Activated T-cell treated with anti-CD3 and anti-CD28 coated beads for 1 hour (primary cell): ENCODE measurements at places on chromosomes 4 and X.

DNA sequence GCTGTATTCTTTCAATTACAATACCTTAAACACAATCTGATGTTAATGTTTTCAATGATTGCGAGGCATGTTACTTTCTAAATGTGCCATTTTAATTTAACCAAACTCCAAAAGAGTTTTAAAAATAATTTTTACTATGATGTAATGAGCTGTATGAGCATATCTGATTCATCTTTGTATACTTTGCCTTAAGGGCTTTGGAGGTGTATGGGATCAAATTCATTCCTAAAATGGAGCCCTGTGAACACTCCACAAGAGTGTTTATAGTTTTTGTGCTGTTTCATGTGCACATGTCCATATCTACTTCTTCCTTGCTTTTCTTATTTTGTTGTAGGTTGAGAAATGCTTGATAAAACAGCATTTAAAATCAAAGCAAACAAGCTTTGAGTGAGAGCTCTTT lies 82.4 kb downstream of the ATP10D start:
- no peak for DNase-seq

DNA sequence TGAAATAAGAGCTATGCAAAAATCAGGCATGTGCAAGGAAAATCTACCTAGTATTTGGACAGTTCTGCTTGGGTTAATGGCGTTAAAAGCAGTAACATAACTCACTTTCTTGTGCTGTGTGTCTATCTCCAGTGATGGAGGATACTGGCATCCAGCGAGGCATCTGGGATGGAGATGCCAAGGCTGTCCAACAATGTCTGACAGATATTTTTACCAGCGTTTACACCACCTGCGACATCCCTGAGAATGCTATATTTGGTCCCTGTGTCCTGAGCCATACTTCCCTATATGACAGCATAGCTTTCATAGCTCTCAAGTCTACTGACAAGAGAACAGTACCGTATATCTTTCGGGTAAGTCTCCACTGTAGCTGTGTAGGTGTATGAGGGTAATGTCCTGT lies 2.6 kb downstream of the PRDM8 start:
- no peak for DNase-seq

GRCh38 chr4:145061318-145061920 lies 36.6 kb downstream of the ANAPC10 start:
- no peak for DNase-seq

DNA sequence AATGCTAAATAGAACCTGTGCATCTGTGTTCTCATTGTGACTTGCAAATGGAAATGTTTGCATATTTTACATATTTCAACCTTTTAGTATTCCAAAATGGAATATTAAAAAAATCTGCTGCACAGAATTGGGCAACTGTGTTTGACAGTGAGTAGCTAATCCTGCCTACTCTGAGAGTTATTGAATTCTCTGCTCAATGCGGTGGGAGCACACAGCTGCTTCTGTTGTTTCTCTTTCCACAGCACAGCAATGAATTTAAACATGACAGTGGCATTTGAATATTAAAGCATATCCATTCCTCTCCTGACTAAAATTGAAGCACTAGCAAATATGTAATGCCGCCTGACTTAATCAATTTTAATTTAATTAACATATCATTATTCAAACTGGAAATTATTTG lies 366.6 kb downstream of the GASK1B start:
- no peak for DNase-seq

DNA sequence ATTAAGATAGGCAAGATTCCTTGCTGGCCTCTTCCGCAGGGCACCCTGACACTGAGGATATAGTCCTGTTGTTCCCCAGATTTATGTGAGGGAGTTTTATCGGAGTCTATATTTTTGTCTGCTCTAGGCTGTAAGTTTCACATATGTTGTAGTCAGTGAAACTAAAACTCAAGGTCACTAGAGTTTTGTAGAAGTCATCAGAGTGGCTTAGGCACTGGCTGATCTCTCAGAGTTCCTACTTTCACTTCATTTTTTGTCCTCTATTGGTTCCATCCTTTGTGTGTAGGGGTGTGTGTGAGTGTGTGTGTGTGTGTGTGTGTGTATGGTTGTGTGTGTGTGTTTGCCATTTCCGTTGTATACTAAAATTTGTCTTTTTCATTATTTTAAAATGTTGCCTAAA lies 577.5 kb downstream of the IQCM start:
- no peak for DNase-seq

- no peak for DNase-seq
Measured at GRCh38 chr4:131427000-131427399, 1722.1 kb upstream of the PCDH10 start.

- no peak for DNase-seq
Measured at GRCh38 chrX:68462653-68463052, 29.4 kb upstream of the OPHN1 start.

DNA sequence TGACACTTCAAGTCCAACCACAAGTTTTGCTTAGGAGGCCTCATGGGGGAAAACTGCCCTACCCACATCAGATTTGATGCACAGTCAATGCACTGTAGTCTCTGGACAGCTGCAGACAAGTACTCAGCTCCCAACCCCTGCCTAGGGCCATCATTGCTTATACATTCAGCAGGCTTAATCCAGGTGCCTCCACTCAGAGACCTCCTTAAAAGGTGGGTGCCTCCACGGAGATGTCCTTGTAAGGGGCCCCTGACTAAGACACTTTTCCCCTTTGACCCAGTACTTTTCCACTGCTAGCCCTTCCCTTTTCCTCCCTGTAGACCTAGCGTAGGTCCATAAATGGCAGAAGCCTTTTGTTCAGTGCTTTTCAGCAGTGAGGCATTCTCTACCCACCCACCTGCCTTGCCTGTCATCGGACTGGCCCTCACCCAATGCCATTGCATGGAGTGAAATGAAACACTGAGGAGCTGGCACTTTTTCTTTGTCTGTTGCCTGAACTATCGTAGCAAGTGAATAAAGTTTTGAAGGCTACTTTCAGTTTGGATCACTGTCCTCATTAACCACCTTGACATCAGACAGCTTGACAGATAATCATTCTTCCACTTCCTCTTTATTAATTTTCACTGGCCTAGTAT lies 23.8 kb upstream of the PLK4 start:
- no peak for DNase-seq

DNA sequence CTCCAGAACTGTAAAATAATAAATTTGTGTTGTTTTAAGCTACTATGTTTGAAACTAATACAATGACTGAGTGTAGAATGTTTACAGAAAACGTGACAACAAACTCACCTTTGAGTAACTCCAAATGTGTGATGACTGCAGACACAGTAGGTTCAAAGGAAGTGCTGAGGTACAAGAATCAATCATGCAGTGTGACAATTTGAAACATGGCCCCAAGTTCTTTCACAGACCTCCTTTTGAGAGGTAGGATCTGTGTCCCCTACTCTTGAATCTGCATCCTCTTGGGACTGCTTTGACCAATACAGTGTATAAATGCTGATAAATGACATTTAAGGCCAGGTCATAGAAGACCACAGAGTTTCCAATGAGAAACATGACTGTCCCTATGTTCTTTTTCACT lies 667.7 kb upstream of the DIPK2B start:
- no peak for DNase-seq

DNA sequence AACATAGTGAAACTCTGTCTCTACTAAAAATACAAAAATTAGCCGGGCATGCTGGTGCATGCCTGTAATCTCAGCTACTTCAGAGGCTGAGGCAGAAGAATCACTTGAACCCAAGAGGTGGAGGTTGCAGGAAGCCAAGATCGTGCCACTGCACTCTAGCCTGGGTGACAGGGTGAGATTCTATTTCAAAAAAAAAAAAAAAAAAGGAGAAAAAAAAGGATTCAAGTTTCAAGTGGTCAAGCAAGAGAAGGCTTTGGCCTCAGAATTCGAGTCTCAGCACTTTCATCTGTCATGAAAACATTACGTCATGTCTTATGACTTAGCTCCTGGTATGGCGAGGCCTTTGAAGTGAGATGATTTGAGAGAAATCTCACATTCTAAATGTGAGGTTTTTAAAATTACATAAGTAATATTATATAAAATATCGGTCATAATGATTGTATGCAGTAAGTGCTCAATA lies 21.2 kb upstream of the DHRSX start:
- DNase-seq: no peak

- DNase-seq: no peak
Measured at GRCh38 chr4:56668267-56668666, 12.8 kb downstream of the HOPX start.
